ENCODE measurements at places on chromosomes 1 and 21. TPM values are rescaled to one million over a fixed set of nuclear protein-coding genes. Genes with fewer than 3 reads are reported as not detected.

- DNase-seq, result no peak
Observed at GRCh38 chr1:63914706-63915105, 140.9 kb downstream of the ROR1 start.

DNA sequence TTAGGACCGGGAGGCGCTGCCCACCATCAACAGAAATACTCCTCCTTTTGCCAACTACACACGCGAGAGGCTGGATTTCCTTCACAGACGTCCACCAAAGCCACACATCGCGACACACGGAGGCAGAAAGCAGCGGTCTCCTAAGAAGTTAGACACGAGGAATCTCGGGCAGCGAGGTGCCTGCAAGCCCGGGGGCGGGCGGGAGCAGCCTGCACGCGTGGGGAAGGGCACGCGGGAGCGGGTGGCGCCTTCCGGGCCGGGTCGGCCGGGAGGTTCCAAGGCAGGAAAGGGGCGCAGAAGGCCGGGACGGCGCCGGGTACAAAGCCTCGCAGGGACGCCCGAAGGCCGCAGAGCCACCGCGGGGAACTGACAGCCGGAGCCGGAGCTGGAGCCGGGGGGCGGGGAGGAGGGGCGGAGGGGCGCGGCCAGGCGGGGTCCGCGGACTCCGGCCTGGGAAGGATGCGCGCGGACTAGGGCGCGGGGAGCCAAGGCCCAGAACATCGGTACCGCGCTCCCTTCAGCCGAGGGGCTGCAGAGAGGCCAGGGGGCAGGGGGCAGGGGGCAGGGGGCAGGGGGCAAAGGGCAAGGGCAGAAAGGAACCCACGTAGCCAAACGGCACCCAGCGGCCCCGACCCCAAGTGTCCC is 722 bp downstream of the NPHP4 start:
- peak; percentile 65 for DNase-seq

DNA sequence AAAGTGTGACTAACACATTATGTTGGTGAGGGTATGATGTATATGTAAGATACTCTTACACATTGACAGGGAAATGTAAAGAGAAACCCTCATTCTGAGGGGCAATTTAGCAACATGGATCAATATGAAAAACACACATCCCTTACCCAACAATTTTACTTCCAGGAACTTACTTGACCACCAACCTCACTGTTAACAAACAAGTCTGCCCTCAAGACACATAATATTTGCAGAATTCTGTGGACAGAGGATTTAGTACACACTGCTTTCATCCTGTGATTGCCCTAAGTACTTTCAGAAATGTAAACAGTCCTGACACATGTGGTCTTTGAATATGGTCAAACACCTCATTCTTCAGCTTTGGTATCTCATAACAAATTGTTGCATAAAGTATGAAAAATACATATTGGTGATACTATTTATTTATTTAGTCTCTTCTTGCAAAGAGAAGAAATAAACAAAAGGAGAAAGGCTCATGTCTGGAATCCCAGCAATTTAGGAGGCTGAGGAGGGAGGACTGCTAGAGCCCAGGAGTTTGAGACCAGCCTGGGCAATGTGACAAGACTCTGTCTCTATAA is 6.9 kb downstream of the USP48 start:
- no peak for DNase-seq

DNA sequence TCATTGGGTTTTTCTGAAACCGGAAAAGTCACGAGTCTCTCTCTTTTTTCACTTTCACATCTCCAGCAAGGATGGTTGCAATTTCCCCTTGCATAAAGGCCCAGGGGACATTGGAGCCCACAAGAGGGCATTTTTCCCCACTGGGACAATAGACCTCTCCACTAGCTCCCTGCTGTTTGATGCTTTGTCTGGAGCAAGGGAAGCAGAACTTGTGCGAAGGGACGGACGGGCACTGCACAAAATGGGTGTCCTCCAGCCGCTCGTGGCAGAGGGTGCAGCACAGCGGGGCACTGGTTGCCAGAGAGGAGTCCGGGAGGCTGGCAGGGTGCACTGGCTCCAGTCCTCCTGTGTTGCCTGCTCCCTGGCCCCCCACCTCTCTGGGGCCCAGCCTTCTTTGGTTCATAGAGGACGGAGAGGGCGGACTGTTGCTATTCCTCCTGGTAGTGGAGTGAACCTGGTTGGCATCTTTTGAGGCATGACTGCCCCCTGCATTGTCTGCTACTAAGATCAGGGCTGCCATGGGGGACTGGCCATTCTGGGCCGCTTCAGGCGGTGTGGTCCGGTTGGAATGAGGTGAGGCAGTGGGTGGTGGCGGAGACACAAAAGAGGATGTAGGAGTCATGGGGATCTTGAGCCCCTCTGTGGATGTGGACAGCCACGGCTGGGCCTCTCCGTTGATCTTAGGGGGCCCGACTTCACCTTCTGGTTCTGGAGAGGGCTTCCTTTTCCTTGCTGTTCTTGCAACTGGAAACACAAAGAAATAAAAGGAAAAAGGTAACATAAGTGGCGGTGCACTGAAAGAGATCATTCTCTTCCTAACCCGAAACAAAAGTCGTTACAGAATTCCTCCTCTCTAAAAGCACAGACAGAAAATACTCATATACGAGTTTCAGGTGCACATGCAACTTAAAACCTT is 2.6 kb downstream of the IRF2BP2 start:
- DNase-seq, result peak; percentile 57

DNA sequence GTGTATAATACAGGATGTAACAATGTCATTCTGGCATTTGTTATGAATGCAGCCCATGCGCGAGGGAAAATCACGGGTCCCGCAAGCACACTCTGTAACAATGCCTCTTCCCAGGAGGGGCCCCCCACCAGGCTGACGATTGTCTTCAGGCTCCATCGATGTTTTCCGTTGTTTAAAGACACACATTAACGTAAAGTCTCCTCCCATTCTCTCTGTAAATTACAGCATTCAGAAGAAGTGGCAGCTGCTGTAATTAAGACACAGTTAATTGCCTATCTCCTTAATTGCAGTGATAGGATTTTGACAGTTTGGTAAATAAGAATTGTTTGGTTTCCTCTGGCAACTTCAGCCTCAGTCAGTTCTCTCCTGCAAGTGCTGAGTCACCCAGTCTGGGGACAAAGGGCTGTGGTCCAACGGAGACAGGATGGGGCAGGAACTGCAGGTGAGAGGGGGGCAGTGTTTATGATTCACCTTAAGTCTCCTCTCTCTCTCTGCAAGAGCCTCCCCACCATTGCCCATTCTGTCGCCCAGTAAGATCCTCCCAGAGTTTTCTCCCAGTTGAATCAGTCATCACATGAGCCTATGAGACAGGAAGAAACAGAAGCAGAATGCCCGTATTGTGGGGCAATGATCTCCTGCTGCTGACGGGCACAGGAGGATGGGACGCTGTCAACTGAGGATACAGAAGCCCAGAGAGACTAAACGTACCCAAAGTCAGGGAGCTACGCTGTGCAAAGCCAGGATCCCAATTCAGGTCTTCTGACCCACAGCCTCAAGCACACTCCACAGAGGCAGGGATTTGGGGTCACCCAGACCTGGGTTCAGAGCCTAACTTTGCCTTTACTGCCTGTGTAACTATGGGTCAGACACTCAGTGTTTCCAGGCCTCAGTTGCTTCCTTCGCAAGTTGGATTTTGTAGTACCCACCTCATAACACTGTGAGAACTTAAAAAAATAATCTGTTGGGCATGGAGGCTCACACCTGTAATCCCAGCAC is 110.0 kb downstream of the ADSS2 start:
- DNase-seq, result no peak

GRCh38 chr1:30381671-30382365 is 341.6 kb downstream of the MATN1 start:
- peak; percentile 13 for DNase-seq

- no peak for DNase-seq
Observed at GRCh38 chr1:116493484-116494352, 77.1 kb downstream of the CD58 start.

DNA sequence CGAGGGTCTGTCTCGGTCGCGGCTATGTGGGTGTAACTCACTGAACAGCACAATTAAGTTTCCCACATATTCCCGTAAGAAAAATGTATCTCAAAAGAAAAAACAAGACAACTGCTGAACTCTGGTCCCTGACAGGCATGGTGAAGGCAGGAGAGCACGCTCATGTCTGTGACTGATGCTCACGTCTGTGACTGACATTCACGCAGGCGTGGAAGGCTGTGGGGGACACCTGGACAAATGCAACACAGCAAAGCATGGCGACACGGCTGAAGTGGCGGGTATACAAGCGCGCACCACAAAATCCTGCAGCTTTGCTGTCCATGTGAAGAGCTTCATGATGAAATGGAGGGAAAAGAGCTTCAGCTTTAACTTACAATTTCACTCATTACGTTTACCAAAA is 6.0 kb downstream of the PTTG1IP start:
- no peak for DNase-seq

IQGAP3 gene
- total RNA-seq, result 26.1 TPM
